Effector CD4-positive, alpha-beta T cell (primary cell): ENCODE measurements at places on chromosomes 1 and 21.
A peak's percentile ranks its signal among the peaks of the same experiment; 100 is the strongest.

DNA sequence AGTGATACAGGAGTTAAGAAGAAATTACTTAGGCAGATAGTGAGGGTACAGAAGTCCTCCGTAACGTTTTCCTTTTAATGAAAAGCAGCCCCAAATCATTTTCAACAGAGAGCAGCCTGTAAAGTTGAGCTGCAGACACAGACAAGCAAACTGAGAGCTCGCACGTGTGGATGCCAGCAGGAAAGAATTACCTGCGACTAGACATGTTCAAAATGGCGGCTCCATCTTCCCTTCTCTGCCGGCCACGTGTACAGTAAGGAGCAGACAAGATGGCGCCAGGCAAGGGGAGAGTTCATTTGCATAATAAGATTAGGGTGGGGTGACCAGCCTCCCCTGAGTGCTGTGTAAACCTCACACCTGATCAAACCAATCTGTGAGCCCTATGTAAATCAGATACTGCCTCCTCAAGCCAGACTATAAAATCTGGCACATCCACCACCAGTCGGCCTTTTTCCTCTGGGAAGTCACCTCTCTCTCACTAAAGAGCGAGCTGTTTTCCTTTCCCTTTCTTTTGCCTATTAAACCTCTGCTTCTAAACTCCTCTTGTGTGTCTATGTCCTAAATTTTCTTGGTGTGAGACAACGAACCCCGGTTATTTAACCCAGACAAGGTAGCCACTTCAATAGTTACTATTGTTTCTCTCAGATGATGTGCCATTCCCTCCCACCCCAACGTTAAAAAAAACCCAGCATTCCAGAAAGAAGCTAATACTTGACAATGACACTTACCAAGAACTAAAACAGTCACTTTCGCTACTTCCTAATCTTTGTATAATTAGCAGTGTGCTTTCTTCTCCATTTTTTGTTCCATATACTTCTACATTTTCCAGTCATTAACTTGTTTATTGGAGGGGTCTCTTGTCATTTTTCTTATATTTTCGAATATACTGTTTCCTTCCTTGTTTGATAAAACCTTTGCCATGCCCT lies 27.4 kb downstream of the DUSP10 start:
- DNase-seq: no peak

GRCh38 chr1:26696119-26696653 lies 371 bp downstream of the ARID1A start:
- peak; percentile 24 for DNase-seq

GRCh38 chr1:4838231-4838630 lies 183.8 kb downstream of the AJAP1 start:
- no peak for DNase-seq

DNA sequence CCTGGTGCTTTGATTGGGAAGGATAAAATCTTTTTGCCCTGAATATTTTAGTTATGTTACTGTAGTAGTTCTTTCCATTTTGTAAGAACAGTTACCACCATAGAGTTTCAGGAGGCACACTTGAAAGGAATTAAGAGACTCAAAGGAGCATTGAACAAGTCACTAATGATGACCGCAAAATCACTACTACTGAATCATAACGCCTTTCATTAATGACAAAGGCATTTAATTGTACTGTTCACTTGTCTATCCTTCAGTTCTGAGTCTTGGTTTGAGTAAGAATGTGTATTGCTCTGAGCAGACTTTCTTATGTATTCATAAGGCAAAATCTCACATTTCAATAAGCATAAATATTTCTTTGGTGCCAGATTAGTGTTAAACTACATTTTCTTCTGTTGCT lies 24.9 kb downstream of the LHX9 start:
- no peak for DNase-seq

GRCh38 chr21:33339135-33339534 lies 14.4 kb downstream of the IFNAR1 start:
- no peak for DNase-seq

DNA sequence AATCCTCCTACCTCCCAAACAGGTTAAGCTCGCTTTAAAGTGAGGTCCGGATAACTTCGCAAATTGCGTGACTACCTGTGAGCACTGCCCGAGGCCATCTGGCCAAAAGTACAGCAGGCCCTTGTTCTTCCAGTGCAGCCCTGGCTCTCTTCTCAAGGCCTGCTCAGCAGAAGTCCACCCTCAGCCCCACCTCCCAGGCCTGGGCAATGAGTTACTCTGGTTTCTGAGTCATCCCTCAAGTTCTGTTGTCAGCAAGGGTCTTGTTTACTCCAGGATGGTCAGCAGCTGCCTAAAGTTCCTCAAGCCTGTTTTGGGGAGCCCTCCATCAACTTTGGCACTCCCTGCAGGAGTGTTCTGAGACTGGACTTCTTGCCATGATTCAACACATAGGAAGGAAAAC lies 101.7 kb downstream of the BCAR3 start:
- no peak for DNase-seq

- DNase-seq: no peak
Observed at GRCh38 chr1:231442735-231443134, 20.6 kb upstream of the EGLN1 start.

- no peak for DNase-seq
Observed at GRCh38 chr1:245091818-245092637, 62.8 kb upstream of the KIF26B start.

- no peak for DNase-seq
Observed at GRCh38 chr1:169363046-169363730, 4.4 kb downstream of the NME7 start.

- DNase-seq: no peak
Observed at GRCh38 chr1:177448036-177448615, 277.4 kb downstream of the BRINP2 start.

DNA sequence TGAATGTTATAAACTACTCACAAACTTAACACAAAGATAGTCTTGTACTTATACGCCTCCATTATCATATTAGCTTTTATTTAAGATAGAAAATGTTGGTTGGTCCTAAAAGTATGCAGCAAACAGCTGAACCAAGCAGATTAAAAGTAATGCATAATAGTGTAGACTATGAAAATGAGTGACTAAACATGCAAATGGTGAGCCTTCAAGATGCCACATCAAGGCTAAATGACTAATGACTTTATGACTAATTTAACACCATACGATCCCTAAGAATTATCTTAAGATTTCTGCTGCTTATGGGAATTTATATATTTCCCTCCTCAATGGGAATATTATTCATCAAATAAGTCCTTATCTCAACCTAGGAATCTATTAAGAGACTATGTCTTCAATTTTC lies 4.6 kb downstream of the GPATCH2 start:
- DNase-seq: no peak

- no peak for DNase-seq
Observed at GRCh38 chr1:69527273-69527672, 40.4 kb upstream of the LRRC7 start.

DNA sequence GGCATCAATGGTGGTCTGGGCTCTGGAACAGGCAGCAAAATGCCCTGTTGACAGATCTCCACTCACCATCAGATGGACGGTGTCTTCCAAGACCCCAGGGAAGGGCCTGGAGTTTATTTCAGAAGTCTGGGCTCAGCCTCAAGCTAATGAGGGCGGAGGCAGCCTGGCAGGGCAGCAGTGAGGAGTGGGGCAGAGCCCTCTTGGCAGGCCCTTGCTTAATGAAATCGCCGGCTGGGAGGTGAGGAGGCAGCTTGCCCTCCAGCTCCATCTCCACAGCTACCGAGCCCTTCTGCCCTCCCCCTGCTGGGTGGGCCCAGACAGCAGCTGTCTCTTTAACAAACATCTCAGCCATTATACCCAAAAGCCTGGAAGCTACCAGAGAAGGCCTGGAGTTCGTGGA lies 22.0 kb upstream of the GRIK3 start:
- no peak for DNase-seq

DNA sequence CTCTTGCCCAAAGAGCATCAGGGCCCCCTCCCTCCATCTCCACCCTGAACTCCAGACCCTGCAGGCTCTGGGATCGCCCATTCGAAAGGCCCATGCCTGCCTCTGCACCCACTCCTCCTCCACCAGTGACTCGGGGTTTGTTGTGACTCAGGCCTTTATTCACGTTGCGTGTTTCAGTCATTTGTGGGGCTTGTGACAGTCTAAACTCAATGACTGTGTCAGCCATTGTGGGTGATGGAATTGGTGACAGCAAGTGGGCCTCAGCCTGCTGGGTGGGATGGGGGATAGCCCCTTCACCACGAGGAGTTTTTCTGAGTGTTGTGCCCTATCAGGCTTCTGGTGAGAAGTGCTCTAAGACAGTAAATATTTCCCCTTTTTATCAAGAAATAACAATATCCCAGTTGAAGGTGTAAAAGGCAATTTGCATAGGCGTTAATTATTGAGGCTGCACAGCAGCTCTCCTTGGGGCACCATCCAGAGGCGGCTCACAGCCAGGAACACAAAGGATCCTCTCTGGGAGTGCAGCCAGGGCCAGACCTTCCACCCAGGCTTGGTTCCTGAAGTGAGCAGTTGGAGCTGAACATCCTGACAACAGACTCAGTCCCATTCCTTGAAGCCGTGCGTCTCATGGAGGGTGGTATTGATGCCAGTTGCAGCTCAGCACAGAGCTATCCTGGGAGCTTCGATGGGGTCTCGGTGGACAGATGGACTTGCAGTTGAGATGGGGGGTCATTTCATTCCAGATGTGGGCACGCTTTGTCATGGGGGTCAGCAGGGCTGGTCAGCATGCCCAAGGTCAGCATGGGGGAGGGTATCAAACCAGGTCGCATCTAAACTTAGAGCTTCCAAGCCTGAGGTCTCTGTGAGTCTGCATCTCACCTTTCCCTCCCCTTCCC lies 135.6 kb upstream of the CACNA1E start:
- no peak for DNase-seq

GRCh38 chr21:35044770-35045541 lies 4.1 kb downstream of the RUNX1 start:
- no peak for DNase-seq

DNA sequence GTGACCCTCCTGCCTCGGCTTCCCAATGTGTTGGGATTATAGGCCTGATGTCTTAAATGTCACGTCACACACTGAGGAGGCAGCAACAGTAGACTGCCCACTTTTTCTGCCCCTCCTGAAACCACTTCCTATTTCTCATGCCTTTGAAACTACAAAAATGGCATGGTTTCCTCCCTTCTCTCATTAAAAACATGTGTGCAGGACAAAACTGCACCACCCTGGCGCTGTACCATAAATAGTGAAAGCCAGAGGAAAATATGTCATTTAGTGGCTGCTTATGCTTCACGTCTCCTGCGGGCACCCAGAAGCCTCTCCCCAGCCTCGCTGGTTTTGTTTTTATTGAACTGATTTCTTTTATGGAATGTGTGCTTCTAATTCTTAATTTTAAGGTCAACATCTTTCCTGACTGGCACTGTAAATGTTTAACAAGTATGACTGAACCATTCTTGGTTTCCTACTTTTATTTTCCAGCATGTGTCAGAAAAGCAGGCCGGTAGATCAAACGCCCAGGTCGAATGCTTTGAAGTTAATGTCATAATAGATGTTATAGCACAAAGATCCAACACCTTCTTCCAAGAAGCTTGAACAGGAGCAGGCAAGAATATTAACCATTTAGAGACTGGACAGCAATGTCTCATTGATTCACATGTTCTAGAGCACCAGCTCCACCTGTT lies 59.6 kb upstream of the C1orf87 start:
- DNase-seq: no peak

- DNase-seq: no peak
Observed at GRCh38 chr1:146001709-146002108, 5.3 kb upstream of the TXNIP start.

DNA sequence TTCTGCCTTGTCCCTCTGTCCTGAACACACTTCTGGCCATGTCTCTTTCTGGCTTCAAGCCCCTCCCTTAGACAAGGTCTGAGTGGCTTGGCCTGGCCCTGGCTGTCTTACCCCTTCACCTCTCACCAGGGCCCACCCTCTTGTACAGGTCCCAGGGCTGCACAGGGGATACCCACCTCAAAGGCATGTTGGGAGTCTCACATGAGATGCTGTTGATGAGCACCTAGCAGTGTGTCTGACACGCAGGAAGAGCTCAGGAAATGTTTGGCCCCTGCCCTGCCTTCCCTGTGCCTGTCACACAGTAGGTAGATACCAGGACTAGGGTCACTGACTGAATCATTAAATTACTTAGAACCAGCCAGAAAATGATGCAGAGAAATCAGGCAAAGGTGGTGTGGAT lies 16.6 kb downstream of the ZNF362 start:
- DNase-seq: no peak

DNA sequence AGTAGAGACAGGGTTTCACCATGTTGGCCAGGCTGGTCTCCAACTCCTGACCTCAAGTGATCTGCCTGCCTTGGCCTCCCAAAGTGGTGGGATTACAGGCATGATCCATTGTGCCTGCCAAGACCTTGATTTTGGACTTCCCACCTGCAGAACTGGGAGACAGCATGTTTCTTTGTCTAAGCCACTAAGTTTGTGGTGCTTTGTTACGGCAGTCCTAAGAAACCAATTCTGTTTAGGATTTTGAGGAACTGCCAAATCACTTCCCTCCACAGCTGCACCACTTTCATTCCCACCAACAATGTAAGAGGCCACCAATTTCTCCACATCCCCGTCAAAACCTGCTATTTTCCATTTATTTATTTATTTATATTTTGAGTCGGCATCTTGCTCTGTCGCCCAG lies 46.1 kb downstream of the CHAF1B start:
- no peak for DNase-seq

- no peak for DNase-seq
Observed at GRCh38 chr21:28268685-28269084, 724.0 kb downstream of the LTN1 start.

GRCh38 chr1:152582647-152583046 lies 2.3 kb upstream of the LCE3D start:
- DNase-seq: no peak

DNA sequence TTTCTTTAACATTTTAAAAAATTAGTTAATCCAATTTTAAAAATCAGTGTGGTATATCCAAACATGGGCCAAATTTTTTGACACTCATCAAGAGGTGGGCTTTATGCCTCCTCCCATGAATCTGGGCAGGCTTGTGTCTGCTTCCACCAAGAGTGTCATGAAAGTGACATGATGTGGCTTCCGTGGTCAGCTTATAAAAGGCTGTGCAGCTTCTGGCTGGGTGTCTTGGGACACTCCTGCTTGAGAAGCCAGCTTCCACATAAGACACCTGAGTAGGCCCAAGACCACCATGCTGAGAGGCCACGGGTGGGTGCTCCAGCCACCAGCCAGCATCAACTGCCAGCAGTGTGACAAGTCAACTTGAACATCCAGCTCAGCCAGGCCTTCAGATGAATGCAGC lies 74.3 kb upstream of the RUNX3 start:
- no peak for DNase-seq

- no peak for DNase-seq
Observed at GRCh38 chr21:42467140-42467983, 28.7 kb downstream of the RSPH1 start.

DNA sequence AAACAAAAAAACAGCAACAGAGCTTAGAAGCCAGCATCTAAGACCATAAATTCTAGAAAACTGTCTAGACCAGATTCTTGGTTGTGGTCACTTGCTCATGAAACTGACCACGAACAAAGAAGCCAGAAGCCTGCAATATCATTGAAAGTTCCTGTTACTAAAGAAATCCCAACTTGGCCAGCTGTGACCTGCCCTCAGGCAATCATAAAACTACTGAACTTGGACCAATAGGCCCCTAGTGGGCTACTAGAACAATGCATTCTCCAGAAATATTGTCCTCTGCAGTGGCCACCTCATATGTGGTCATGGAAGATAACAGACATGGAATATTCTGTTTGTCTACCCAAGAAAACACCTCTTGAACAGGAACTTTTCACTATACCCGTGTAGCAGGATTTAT lies 87.7 kb downstream of the SPATA17 start:
- no peak for DNase-seq
